ENCODE measurements at places on chromosomes 6 and 20.

DNA sequence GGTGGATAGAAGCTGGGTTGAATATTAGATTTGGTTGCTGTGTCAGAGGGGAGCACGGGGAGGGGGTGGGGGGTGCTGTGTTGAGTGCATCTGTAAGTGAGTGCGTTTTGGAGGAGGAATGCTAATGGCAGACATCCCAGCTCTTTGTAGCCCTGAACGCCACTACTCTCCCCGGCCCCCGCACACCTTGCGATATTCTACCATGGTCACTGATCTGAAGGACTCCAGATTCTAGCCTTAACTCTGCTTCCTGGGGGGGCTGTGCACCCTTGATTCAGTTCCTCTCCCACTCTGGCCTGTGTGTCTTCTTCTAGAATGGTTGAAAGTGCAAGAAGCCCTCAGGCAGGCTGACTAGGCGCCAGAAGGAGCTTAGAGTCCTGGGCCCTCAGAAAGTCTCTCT lies 7.1 kb downstream of the GLP1R start:
- DNase-seq, result no peak

- no peak for DNase-seq
Measured at GRCh38 chr20:53778736-53779135, 185.1 kb upstream of the ZNF217 start.

DNA sequence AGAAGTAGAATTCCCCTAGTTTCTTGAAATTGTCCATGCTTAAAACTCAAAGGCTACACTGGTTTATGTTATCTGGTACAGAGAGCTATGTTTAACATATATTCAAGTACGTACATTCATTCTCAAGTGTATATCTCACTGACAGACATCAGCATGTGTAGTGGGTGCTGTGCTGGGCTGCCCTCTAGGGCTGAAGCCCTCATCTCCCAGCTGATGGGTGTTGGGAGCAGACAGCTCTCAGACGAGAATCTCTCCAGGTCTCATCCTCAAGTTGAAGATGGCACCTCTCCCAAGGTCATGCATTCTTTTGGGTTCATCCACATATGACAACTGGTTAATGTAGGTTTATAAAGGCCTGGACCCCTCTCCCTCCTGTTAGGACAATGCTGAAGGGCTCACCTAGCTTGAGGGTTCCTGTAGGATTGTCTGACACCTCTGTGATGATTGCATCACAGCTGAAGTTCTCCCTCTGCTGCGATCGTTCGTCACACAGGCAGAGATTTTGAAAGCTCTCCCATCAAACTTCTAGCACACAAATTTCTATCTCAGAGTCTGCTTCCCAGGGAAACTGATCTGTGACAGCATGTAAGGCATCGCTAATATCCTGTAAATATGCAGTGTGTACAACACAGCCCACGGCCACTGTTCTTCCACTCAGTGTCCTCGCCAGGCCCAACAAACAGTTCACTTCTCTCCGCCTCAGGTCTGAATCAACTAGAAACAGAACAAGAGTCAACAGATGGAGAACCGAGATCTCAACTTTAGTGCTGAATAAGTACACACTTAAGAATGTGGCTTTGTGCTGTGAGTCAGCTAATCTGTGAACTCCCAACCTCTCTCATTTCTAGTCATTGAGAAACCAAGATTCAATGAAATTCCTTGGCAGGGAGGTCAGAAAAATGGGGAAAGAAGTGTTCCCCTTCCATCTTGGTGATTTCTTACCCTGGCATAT lies 43.2 kb downstream of the PREP start:
- DNase-seq, result no peak

GRCh38 chr6:103105686-103106085 lies 1712.2 kb downstream of the GRIK2 start:
- no peak for DNase-seq

GRCh38 chr6:36121787-36122494 lies 8.4 kb upstream of the MAPK13 start:
- no peak for DNase-seq

DNA sequence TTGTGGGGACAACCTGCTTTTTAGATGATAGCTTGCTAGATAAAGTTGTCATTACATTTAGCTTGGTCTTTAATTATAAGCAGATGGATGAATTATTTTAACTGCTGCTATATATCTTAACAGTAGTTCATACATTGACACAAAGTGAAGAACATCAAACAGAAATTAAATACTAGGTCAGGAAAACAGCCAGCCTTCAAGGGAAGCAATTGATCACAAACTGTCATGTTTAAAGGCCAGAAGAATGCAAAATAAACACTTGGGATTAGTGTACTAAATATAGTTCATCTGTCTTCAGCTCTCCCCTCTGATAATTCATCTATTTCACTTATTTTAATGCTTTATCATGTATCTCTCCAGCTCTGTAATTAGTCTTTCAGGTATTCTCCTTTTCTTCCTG lies 225.1 kb upstream of the FERMT1 start:
- DNase-seq, result no peak
